OCI-LY7 (cell line): ENCODE measurements at places on chromosomes 5 and 9.

DNA sequence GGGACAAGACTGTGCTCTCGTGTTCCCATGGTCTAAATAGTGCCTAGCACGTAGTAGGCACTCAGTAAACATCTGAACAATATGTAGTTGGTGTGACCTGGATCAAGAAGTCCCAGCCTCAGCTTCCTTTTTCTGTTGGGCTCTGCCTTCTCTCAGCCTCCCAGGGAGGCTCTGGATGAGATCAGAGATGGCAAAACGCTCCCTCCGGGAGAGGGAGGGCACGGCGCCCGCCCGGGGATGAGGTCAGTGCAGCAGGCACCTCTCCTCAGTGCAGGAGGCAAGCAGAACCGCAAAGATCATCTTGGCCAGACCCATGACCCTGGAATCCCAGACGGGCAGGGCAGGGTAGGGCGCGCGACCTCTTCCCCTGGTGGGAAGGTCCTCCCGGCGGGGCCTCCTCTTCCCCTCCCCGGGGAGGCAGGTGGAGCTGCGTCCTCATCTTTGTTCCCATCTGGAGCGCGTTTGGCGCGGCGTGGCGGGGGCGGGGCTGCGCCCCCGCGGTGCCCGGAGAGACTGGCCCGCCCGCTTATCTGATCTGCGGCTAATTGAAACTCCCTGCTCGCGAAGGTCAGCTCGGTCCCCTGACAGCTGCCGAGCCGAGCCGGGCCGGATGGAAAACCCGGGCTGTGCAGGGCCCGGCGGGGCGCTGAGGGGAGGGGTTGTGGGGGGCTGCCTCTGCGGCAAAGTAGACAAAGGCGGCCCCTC lies 60.9 kb downstream of the CXXC5 start:
- no peak for DNase-seq

DNA sequence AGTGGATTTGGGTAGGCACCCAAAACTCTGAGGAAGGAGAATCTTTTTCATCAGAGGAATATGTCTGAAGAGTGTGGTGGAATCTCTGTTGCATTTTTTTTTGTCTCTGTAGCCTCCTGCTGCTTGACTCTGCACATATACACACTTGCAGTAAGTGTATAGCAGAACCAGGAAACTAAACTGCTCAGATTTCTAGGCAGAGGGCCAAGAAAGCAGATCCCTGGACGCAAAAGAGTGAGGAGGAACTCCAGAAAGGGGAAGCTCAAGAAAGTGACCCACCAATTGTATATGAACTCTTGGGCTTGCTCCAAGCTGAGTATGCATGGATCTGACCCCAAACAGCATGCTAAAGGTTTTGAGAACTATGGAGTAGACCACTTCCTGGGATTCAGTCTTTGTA lies 181.8 kb downstream of the GADD45G start:
- no peak for DNase-seq

DNA sequence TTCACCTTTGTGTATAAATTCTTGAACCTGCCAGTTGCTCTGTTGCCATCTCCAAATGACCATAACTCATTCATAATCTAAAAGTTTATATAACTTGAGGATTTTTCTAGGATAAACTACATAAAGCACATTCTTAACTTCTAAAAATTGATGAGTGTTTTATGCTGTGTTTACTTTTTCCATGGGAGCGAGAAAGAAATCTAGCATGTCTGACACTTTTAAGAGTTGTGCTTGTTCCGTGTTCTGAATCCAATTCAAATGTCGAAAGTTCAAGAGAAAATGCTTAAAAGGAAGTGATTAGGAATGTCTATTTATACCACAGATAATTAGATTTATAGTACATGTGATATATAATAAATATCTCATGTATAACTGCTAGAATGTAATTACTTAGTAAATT lies 154.4 kb downstream of the DEPDC1B start:
- no peak for DNase-seq

- no peak for DNase-seq
These were observed 73.9 kb downstream of the TJP2 start for GRCh38 chr9:69248005-69248404.

DNA sequence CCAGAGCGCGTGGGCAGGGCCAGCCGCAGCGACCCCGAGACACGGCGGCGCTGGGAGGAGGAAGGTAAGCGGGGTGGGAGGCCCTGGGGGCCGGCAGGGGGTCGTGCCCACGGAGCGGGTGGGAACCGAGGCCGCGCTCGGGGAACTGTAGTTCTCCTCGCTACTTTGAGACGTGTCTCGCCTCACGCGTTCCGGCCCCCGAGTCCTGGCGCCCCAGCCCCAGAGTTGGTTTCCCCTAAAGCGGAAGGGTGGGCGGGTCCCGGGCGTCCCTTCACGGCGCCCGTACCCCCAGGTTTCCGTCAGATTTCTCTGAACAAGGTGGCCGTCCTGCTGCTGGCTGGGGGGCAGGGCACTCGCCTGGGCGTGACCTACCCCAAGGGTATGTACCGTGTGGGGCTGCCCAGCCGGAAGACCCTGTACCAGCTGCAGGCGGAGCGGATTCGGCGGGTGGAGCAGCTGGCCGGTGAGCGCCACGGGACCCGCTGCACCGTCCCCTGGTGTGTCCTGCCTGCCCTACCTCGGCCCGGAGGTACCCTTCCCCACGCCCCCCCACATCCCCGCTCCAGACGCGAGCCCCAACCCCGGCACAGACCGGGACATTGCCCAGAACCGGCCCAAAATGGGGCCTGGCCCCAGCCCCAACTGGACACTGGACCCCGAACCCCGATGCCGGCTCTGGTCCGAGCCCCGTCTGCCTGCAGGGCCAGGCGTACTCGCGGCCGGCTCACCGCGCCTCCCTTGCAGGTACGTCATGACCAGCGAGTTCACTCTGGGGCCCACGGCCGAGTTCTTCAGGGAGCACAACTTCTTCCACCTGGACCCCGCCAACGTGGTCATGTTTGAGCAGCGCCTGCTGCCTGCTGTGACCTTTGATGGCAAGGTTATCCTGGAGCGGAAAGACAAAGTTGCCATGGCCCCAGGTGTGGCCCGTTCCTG lies 709 bp downstream of the UAP1L1 start:
- peak; percentile 42 for DNase-seq

- no peak for DNase-seq
These were observed 37.4 kb downstream of the SHB start for GRCh38 chr9:38031594-38031993.

DNA sequence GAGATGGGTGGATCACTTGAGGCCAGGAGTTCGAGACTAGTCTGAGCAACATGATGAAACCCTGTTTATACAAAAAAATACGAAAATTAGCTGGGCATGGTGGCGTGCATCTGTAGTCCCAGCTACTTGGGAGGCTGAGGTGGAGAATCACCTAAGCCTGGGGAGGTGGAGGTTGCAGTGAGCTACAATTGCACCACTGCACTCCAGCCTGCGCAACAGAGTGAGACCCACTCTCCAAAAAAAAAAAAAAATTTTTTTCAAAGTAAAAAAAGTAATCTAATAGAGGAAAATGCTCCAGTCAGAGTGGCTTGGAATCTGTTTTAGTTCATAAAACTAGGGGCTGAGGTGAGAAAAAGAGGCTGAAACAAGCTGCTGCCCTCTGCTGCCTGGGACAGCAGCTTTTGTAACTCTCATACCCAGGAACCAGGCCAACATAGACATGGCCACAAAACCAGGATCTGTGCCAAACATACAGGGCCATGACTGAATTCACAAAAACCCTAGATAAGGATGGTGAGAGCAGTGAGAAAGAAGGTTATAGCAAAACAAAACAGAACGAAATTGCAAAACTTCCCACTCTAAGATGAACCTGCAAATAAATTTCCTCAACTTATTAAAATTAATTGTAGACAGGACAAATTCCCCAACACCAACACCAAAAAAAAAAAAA lies 13.1 kb upstream of the DCAF12 start:
- DNase-seq: peak; percentile 54

DNA sequence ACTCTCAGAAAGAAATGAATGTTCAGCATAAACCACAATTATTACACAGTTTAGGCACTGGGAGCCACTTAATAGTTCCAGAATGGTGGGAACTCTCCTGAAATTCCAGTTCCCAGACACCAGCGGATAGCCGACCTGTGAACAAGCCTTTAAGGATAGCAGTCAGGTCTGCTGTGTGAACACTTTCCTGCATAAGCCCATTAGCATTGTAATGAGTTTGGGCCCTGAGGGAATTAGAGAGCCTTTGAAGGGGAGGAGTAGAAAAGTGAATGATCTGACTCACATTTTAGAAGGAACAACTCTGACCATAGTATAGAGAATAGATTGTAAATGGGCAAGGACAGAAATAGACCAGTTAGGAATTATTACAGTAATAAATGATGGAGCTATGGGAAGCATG lies 189.1 kb downstream of the ADGRV1 start:
- no peak for DNase-seq

DNA sequence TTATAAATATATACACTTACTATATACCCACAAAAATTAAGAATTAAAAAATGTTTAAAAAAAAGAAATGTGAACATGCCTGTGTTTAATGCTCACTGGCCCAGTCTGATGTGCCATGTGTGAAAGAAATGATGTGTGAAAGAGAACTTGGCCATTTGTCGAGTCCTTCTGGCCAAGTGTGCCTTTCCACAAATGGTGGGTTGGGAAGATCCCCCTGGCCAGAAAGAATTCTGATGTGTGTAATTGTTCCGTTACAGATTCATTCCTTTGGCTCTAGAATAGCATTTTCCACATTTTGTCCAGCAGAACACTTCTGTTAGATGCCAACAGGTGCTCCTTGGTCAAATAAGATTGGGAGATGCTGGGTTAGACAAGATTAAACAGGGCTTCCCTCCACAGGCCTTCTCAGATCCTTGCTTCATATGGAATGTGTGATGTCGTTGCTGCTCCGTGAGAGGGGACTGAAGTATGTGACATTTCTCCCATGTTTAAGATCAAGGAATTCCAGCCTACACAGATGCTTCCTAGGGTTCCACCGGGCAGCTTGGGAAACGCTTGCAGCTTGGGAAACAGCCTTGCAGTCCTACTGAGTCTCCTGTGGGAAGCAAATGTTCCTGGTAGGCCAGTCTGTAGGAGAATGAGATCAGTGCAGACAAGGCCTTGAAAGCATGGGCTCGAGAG lies 32.1 kb downstream of the GDNF start:
- DNase-seq: no peak

DNA sequence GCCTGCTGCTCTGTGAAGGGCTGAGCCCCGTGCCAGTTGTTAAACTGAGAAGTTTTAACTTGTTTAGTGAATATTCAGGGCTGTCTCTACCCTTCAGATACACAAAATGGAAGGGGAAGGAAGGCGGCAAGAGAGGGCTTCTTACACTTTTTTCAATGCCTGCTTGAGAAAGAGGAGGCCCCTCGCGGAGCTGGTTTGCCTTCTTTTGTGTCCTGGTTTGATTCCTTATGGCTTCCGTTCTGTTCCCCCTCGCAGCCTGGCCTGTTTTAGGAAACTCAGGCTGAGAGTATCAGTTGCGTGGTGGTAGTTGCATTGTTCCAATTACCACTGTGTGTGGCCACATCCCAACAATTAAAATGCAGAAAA lies 1.0 kb downstream of the FAM53C start:
- peak; percentile 41 for DNase-seq

GRCh38 chr5:111379391-111379816 lies 132.9 kb downstream of the STARD4 start:
- no peak for DNase-seq

GRCh38 chr5:143453720-143454119 lies 50.2 kb upstream of the NR3C1 start:
- DNase-seq: peak; percentile 19

DNA sequence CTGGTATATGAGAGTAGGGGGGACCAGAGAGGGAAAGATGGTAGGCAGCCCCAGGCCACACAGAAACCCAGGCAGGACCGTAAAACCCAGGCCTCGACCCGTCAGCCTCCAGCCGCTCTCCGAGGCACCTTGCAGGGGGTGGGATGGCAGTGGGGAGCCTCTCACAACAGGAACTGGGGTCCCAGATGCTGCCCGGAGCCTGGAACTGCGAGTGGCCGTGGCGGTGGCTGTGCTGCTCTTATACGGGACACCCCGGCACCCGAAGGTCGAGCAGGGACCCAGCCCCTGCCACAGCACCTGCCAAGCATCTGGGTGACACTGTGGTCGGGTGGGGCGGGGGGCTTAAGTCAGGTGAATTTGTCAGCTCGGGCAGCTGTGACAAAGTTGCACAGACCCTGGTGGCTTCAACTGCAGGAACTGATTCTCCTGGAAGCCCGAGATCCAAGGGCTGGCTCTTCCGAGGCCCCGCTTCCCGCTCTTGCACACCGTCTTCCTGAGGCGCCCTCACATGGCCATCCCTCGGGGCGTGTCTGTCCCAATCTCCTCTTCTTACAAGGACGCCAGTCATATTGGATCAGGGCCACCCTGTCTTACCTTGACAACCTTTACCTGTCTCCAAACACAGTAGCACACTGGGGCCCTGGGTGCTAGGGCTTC lies 47.6 kb upstream of the EGFL7 start:
- DNase-seq: no peak

DNA sequence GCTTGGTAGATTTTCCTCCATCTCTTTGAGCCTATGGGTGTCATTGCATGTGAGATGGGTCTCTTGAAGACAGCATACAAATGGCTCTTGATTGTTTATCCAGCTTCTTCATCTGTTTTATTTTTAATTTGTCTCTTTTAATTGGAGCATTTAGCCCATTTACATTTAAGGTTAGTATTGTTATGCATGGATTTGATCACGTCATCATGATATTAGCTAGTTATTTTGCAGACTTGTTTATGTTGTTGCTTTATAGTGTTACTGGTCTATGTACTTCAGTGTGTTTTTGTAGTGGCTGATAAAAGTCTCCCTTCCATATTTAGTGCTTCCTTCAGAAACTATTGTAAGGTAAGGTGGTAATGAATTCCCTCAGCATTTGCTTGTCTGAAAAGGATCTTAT lies 78.6 kb upstream of the RGMB start:
- no peak for DNase-seq

DNA sequence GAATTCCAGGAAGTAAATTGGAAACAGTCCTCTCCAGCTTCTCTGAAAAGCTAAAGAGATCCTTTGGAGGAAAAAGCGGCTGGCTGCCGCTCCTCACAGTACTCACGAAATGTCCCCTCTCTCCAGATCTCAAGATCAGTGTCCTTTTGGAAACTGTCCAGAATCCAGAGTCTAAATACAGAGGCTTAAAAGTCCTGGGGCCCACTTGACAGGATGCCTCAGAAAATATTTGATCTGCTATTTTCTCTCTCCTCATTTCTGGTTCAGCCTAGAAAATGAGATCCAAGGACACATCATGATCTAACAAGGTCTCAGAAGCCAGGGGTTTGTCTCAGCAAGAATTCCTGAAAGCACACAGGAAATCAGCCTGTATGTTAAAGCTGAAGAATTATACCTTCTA lies 7.2 kb downstream of the C1QTNF2 start:
- DNase-seq: no peak

- no peak for DNase-seq
These were observed 611.8 kb downstream of the KIF4B start for GRCh38 chr5:155625315-155625714.

GRCh38 chr5:88792144-88792840 lies 90.7 kb downstream of the MEF2C start:
- DNase-seq: no peak

GRCh38 chr9:87615547-87616148 lies 110.3 kb upstream of the CTSL start:
- DNase-seq: no peak
